ENCODE measurements at places on chromosomes 4 and X.

DNA sequence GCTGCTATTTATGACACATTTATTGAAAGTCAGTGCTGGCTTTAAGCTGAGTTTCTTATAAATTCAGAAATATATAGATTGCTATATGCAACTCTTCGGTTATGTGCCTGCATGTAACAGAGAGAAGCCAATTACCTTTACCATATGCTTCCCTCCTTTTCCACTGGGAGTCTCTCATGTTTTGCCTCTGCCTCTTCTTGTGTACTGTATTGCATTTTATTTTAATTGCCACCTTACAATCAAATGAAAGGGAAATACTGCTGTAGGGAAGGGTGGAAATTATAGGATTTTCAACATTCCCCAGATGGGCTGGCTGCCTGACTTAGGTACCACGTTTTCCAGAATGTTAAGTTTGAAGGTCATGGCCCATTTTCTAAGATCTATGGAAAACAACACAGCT is 655.4 kb upstream of the SLIT2 start:
- H3K27ac ChIP-seq = no peak overlapping the region
- no peak for DNase-seq
- no peak overlapping the region for H3K4me3 ChIP-seq

GRCh38 chr4:6449746-6450369 is 22.6 kb downstream of the PPP2R2C start:
- H3K4me1 ChIP-seq = no peaks in the 10 kb centered on the region
- peaks cover 4% of the 10 kb centered on the region for H3K27me3 ChIP-seq
- H3K4me3 ChIP-seq = no peak overlapping the region

GRCh38 chr4:2843263-2843940 is at the start of gene ADD1:
Gene ADD1 (plus strand): TSS chr4:2843844. CDS start chr4:2875916, 32,072 bp downstream.
- H3K36me3 ChIP-seq = no peaks in the 10 kb centered on the region
- peak; percentile 87 for DNase-seq
- H3K27ac ChIP-seq = peak within 1 kb of the TSS; percentile 96
- peak within 1 kb of the TSS; percentile 94 for H3K4me3 ChIP-seq
- peaks cover 27% of the 10 kb centered on the region for H3K4me1 ChIP-seq

DNA sequence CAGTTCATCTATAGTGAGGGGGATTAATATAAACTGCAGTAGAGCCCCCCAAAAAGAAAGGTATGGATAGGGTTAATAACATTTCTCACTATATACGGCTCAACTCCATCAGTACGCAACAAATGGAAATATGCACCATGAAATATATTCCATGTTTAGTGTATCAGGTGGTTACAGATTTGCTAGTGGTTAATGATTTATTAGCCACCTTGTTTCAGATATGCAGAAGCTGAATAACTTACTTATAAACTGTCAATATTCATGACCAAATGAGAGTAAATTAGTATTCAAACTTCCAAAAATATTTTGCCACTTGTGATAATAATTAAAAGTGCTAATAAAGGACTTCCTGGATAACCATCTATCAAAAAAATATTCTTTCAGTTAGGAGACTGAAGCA is 14.8 kb downstream of the AMTN start:
- H3K4me1 ChIP-seq = no peaks in the 10 kb centered on the region
- no peaks in the 10 kb centered on the region for H3K27me3 ChIP-seq
- no peak overlapping the region for H3K4me3 ChIP-seq
- H3K27ac ChIP-seq = no peak overlapping the region
- no peak for DNase-seq

DNA sequence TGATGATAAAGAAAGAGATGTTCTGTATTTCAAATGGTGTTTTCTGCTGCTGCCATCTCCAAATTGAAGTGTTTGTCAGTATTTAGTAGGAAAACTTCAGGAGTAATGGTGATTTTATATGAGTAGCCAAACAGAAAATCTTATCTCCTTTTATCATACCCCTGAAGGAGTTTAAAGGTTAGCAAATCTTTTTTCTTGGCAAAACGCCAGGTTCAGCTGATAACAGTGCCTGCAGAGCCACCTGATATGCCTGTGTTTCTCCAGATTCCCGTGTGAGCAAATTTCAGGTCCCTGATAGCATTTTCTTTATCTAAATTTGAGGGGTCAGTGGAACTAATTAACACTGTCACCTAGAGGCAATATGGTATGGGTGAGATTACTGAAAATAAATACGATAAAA is 65.8 kb upstream of the ETNPPL start:
- no peak overlapping the region for H3K27ac ChIP-seq
- no peaks in the 10 kb centered on the region for H3K4me1 ChIP-seq
- H3K4me3 ChIP-seq = no peak overlapping the region
- no peak for DNase-seq
- H3K36me3 ChIP-seq = no peaks in the 10 kb centered on the region

- H3K4me3 ChIP-seq = no peak overlapping the region
- DNase-seq = no peak
- H3K27ac ChIP-seq = peak overlapping the region; percentile 34
These were observed 83.4 kb downstream of the UCHL1 start for GRCh38 chr4:41339812-41340809.

- no peak for DNase-seq
- H3K27me3 ChIP-seq = no peaks in the 10 kb centered on the region
- H3K36me3 ChIP-seq = no peaks in the 10 kb centered on the region
- H3K4me3 ChIP-seq = no peak overlapping the region
- no peak overlapping the region for H3K27ac ChIP-seq
These were observed 39.0 kb downstream of the FAM53A start for GRCh38 chr4:1644891-1645657.

DNA sequence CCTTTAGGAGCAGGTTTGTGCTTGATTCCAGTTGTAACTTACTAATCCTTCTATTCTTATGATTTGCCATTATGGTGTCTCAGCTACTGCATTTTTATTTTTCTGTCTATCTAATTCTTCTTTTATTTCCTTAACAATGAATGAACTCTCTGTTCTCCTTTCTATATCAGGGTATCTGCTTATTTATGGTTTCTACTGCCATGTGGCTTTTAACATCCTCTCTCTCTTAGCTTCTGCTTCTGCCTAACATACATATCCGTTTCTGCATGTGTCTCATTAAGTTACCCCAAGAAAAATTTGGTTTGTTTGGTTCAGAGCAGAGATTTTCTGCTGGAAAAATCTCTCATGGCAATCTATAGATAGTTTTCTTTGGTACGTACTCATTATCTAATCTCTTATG is 614.4 kb downstream of the RPA4 start:
- no peak overlapping the region for H3K4me3 ChIP-seq
- DNase-seq = no peak
- H3K36me3 ChIP-seq = no peaks in the 10 kb centered on the region
- H3K27ac ChIP-seq = no peak overlapping the region
- no peaks in the 10 kb centered on the region for H3K4me1 ChIP-seq
- H3K27me3 ChIP-seq = no peaks in the 10 kb centered on the region

DNA sequence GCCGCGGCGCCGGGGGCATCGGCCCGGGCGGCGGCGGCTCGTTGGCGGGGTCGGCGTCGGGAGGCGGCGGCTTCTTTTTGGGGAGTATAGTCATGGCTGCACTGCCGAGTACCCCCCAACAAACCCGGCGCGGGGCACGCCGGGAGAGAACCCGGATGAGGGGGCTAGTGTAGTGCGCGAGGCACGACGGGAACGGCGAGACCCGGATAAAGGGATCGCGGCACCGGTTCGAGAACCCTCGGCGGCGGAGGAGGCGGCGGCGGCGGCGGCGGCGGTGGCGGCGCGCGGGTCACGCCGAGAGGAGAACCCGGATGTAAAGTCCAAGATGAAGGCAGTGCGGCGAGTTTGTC is at the start of gene OTUD5:
OTUD5 (minus strand) TSS at position 131 of the 350 bp plus-strand sequence; CDS start at position 94, 37 bp downstream.
- H3K4me3 ChIP-seq = peak within 1 kb of the TSS; percentile 56
- no peak for DNase-seq
- H3K27me3 ChIP-seq = no peaks in the 10 kb centered on the region
- no peaks in the 10 kb centered on the region for H3K4me1 ChIP-seq
- peak within 1 kb of the TSS; percentile 90 for H3K27ac ChIP-seq

GRCh38 chr4:148171596-148171995 is 270.6 kb downstream of the NR3C2 start:
- no peaks in the 10 kb centered on the region for H3K4me1 ChIP-seq
- H3K36me3 ChIP-seq = no peaks in the 10 kb centered on the region
- no peaks in the 10 kb centered on the region for H3K27me3 ChIP-seq
- DNase-seq = no peak

DNA sequence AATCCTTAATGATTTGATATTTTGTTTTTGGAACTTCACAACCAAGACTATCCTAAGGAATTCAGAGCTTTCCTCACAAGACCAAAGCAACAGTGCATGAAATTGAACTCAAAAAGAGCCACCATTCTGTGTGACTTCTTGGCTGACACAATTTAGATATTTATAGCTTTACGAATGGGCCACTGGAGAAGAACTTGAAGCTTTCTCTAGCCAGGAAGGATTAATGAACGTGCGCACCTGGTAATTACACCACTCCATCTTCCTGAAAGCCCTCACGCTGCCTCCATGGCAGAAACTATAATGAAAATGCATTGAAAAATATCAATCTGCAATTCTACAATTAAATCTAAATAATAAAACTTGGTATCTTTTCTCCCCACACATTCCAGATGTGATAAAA is 1057.8 kb downstream of the DMD start:
- H3K36me3 ChIP-seq = no peaks in the 10 kb centered on the region
- H3K27ac ChIP-seq = no peak overlapping the region
- no peak overlapping the region for H3K4me3 ChIP-seq

DNA sequence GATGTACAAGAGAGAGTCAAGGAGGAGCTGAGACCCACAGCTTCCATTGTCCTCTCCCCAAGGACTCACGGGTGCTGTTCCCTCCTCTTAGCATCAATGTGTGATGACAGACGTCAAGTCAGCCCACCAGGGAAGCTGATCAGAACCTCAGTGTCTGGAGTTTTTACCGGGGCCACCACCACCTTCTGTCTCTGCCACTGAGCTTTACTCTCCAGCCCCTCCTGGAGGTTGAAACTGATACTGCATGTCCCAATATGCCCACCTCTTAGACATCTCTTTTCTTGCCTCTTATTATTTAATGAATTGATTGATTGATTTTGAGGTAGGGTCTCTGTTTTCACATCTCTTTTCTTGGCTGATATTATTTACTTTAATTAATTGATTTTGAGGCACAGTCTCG is 10.3 kb upstream of the AKAP17A start:
- DNase-seq = no peak
- no peaks in the 10 kb centered on the region for H3K4me1 ChIP-seq
- H3K4me3 ChIP-seq = no peak overlapping the region
- H3K27me3 ChIP-seq = no peaks in the 10 kb centered on the region
- H3K27ac ChIP-seq = no peak overlapping the region
